Sigmoid colon (tissue), 7 donors: ENCODE measurements at places on chromosomes 12 and 14. TPM values are rescaled to one million over a fixed set of nuclear protein-coding genes. Genes with fewer than 3 reads are reported as not detected.
A peak's percentile ranks its signal among the peaks of the same experiment; 100 is the strongest.

Gene OLR1
- not detected for total RNA-seq

- peak; percentile 77 for DNase-seq
These were observed 10.8 kb downstream of the SUOX start for GRCh38 chr12:56007564-56008559.

- no peak for DNase-seq
These were observed 6.9 kb upstream of the DCN start for GRCh38 chr12:91189516-91189915.

DNA sequence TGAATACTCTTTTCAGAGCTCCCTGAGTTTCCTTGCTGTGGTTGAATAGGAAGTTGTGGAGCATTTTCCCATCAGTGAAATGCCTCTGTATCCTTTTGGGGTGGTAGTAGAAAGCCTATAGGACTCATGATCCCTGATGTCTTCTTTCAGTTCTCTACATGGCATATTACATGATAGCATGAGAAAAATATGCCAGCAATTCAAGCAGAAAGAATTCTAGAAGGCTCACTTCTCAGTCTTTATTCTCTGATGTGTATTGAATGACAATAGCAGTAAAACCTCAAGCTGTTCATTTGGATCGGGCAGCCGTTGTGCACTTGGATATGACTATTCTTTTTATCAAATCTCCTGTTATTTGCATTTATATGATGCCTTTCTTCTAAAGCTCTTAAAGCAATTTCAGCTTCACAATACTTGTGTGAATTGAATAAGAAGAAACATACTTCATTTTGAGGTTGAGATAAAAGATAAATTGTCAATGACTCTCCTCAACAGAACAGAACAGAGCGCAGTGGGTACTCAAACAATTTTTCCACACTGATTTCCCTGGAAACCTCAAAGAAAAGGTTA is 251.5 kb upstream of the FBXO33 start:
- DNase-seq, result no peak
